ENCODE measurements at places on chromosomes 2 and 18.

DNA sequence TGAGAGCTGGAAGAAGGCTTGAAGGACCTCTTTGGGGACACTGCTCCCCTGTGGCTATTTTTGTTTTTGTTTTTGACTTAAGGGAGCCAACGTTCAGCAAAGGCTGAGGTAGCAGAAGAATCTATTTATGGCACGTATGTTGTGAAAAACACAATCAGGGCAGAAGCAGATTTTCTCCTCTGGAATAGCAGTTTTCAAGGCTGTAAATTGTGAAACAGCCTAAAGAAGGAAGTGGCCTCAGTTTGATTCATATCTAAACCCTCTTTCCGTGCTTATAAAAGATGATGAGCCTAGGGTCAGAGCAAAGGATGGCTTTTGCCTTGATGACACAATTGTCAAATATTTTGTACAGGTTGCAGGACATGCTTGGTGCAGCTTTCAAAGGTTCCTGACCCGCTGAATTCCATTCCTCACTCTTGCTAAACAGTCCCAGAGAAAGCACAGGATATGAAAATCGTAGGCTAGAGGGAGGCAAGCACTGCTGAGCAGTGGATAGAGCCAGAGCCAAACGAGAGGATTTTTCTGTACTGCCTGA is 106.2 kb upstream of the DLX2 start:
- no peak for DNase-seq

DNA sequence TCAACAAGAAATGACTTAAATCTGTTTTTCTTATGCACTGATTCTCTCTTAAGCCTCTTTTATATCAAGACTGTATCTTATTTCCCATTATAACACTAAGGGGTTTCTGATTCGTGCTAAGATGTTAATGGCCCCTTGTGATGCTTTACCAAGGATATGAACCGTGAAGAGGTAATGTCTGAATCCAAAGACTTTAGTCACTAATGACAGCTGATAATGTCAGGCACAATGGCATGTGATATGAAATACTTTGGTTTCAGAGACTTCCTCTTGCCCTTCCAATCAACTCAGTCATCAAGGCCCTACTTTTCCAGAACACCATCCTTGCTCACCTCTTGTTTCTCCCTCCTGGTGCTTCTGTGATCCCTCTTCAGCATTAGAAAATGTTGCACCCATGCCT is 262.8 kb downstream of the KCNE4 start:
- DNase-seq = no peak

DNA sequence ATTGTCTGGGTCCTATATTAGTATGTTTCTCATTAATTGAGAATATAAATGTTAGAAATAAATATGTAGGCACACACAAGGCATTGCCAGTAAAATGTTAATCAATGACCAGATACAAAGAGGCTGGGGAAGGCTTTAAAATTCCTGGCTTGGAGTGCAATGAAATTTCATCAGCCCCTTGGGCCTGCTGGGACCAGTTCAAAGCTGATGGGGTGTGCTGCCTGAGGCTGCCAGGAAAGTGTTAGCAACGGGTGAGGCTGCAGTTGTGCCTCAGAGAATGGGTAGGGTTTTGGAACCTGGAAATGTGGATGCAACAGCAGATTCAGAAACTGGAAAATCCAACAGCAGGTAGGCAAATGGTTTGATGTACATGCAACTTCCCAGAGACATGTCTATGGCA is 68.9 kb downstream of the DIPK1C start:
- no peak for DNase-seq

- DNase-seq = no peak
These were observed 122.5 kb downstream of the FOXI3 start for GRCh38 chr2:88329815-88330603.
